Subcutaneous adipose tissue (tissue), 4 donors: ENCODE measurements at places on chromosomes 16 and 17. TPM values are rescaled to one million over a fixed set of nuclear protein-coding genes. Genes with fewer than 3 reads are reported as not detected.

The HOXB1 gene
- not detected for total RNA-seq

The NXPH3 gene
- 0.65 TPM for total RNA-seq

The NEUROD2 gene
- total RNA-seq: not detected

The ABCC12 gene
- not detected for total RNA-seq

The PRKAR1A gene
- total RNA-seq: 406 TPM

The VTN gene
- 2.6 TPM for total RNA-seq

The CEMP1 gene
- total RNA-seq: not detected
